NCI-H1417 (cell line): ENCODE measurements at places on chromosomes 3 and 15.

DNA sequence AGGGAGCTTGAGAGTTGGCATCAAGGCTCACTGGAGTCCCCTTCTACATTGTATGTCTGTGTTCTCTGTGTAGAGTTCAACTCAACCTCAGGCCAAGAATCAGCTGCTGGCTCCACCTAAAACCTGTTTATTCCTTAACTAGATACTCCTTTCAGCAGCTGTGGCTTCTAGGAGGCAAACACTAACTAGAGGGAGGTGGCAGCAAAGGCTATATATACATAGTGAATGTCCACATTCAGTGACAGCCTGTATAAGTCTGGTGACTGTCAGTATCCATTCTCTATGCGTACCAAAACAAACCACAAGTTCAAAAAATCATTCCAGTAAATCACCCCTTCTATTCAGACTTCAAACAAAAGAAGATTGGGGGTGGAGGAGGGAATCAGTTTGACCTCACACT, 184.3 kb downstream of the CDIN1 start:
- DNase-seq, result no peak

- DNase-seq, result no peak
Observed at GRCh38 chr3:26668696-26669095, 46.1 kb downstream of the LRRC3B start.

DNA sequence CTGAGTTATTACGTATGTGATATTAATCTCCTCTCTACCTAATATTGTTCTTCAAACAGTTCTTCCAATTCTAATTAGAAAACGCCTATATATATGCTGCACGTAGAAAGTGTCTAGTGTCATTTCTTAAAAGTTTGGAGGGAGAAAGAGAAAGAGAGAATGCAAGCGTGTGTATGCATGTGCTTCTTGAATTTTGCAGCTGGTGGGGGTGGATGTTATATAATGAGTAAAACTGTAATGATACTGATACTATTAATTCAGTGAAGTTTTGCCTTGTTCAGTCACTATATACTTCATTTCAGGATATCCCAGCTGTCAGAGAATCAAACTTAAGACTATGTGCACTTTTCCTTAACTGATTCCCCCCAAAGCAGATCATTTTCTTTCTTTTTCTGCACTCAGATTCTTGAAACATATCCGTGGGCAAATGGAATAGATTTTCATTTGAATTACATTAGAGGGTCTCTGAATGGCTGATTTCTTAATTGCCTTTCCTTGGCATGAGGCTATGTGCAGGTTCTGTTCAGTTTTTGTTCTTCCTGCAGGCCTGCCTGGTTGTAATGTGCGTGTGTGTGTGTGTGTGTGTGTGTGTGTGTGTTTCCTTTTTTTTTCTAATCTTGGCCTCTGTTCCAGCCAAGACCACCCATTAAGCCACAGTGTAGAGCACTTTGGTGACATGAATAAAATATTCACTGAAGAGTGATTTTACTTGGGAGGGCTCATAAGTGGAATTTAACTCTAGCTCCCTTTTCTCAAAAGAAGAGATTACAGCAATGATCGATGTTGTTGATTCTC, 617.5 kb downstream of the RBMS3 start:
- DNase-seq, result no peak

DNA sequence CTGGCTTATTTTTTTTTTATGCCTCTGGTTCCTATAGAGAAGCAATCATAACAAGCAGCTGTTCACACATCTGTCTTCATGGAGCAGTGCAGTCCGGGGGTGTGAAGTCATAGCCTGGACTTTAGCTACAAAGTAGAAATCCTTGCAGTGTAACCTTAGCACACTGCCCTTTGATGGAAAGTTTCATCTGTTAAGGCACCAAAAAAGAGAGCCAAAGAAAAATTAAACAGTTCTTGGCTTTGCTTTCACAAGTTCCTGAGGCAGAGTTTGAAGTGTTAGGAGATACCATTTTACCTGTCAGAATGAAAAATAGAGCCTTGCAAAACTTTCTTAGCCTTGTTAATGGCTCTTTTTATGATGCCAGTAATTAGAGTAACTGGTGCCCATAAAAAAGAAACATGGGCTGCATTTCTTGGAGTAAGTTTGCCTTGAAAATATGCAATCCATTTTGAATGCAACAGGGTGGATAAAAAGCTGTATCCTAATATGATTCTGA, 84.1 kb downstream of the PIK3R4 start:
- no peak for DNase-seq

DNA sequence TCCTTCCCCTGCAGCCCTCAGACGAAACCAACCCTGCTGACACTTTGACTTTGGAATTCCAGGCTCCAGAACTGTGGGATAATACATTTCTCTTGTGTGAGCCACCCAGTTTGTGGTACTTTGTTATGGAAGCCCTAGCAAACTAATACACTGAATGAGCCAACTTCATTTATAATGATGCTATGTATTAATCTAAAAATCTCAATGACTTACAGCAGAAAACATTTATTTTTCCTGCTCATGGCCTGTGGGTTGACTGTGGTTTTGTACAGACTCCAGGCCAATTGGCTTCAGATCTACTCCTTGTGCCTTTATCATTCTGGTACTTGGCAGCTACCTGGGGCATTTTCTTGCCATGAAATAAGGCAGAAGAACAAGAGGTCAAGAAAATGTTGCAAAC, 152.4 kb downstream of the EBLN2 start:
- DNase-seq, result no peak

- DNase-seq, result no peak
Observed at GRCh38 chr3:7876741-7877297, 624.8 kb upstream of the LMCD1 start.

- no peak for DNase-seq
Observed at GRCh38 chr15:72770673-72771328, 12.8 kb downstream of the ADPGK start.

DNA sequence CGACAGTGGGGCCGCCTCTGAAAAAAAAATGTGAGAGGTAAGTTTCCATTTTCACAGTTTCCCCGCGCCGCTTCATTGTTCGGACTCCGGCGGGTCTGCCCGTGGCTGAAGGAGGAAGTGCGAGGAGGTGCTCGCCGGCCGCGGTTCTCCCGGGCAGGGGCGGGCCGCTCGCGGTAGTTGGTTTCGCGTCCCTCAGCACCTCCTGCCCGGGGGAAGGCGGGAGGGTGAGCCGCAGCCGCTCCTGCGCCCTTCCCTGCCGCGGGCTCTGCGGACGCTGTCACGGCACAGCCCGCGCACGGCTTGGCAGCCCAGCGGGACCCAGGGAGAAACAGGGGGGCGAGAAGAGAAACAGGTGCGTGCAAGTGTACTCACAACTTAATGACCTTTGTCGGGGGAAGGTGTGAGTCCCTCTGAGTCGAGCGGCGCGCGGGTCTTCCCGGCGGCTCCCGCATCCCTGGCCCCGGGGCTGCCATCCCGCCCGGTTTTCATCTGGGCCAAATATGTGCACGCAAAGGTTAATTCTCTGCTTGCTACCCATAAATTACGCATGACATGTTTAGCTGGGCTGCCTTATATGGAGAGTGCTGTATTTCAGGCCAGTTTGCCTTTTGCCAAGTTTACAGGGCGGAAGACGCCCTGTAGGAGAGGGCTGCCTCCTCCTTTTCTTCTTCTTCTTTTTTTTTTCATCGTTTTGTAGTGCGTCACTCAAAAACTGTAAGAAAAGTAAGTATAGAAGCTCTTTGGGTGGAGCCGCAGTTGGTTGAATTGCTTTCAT, 514 bp downstream of the MBNL1 start:
- no peak for DNase-seq

GRCh38 chr3:72359743-72360142, 488.5 kb downstream of the SHQ1 start:
- no peak for DNase-seq

DNA sequence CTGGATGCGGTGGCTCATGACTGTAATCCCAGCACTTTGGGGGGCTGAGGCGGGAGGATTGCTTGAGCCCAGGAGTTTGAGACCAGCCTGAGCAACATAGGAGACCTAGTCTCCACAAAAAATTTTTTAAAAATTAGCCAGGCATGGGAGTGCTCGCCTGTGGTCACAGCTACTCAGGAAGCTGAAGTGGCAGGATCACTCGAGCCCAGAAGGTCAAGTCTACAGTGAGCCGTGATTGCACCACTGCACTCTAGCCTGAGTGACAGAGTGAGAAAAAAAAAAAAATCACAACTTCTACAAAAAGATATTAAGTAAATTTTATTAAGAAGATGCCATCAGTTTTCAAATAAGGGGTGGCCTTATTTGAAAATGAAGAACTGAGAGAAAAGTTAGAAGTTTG, 11.9 kb upstream of the PLA2G4D start:
- DNase-seq, result no peak

- no peak for DNase-seq
Observed at GRCh38 chr15:80849308-80849707, 70.1 kb downstream of the CEMIP start.

DNA sequence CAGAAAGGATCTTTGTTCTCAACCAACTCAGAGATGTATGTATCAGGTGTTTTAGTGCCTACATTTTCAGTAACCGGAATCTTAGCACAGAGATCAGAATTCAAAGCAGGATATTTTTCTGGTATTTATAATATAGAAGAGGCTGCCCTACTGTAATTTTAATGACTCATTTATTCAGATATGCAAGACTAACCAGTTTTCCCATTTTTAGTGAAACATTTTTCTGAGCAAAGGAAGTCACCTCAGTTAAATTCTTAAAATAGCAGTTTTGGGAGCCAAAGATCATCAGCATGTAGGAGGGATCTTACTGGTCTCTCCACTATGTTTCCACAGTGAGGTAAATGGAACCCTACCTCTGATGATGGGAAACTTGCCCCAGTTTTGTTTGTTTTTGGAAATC, 42.0 kb downstream of the SRP14 start:
- no peak for DNase-seq

DNA sequence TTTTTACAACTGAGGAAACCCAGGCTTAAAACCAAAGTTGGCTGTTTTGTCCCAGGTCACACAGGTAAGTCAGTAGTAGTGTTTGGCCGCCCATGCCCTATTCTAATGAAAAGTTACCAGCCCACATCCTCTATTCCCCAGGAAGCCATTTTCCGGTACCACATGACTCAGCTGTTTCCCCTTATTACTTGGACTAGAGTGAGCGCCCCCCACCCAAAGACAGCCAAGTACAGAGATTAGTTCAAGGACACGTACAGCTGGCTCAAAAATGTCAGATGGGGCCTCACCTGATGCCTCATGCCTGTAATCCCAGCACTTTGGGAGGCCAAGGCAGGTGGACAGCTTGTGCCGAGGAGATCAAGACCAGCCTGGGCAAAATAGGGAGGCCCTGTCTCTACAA, 8.5 kb upstream of the KLHL6 start:
- DNase-seq, result no peak

- no peak for DNase-seq
Observed at GRCh38 chr3:83074485-83074884, 1313.0 kb upstream of the GBE1 start.

DNA sequence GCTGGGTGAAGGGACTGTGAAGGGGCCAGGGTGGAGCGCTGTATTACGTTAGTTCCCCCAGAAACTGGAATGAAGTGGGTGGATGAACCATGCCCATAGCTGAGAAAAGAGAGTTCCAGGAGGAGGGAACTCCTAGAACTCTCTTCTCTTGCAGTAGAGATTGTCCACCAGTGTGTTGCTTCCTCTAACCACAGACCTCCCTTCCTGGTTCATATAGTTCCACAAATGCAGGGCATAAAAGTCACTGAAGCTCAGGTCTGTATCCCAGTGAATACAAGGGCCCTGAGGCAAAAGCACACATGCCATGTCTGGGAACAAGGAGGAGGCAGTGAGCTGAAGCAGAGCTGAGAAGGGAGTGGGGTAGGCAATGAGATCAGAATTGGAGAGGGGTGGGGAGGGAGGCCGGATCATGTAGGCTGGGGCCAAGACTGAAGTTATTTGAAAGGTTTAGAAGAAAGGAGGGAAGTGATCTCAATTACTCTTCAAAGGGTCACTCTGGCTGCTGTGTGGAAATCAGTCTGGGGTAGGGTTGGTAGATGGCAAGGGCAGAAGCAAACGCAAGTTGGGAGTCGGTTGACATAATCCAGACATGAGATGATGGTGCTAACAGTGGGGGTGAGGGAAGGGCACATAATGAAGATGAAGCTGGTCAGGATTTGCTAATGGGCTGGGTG, 6.5 kb downstream of the A4GNT start:
- DNase-seq, result no peak

DNA sequence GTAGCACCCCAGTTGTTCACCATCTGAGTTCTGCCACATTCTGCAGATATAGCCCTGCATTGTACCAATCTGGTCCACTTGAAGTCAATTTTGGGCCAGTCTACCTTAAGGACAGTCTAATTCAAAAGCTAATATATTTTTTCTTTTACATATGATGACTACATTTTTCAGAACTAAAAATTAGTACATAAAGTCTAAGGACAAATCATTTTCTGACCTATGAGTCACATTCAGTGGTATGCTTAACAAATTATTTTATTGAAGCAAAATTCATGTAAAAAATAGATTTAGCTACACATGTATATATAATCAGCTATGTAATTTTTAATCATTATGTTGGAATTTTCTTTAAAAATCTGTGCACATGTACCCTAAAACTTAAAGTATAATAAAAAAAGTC, 52.1 kb upstream of the IL12A start:
- no peak for DNase-seq

DNA sequence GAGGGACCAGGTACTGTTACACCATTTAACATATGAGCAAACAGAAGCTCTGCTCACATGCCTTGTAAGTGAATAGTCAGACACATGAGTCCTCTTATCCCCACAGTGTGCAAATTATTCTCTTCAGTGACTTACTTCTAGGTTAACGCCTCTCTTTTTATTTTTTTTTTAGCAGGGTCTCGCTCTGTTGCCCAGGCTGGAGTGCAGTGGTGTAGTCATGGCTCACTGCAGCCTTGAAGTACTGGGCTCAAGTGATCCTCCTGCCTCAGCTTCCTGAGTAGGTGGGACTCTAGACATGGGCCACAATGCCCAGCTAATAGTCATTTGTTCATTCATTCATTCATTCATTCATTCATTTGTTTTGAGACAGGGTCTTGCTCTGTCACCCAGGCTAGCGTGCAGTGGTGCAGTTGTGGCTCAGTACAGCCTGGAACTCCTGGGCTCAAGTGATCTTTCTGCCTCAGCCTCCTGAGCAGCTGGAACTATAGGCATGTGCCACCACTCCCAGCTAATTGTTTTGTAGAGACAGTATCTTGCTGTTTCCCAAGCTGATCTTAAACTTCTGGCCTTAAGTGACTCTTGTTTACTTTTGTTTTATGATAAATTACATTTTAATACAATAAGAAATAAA, 94.7 kb downstream of the LRRC28 start:
- DNase-seq, result no peak

GRCh38 chr15:67361100-67361499, 106.5 kb downstream of the IQCH start:
- no peak for DNase-seq

- no peak for DNase-seq
Observed at GRCh38 chr3:60001369-60001768, 951.5 kb upstream of the CFAP20DC start.
